Left renal cortex interstitium (tissue), 4 donors: ENCODE measurements at places on chromosomes 16 and 17.

DNA sequence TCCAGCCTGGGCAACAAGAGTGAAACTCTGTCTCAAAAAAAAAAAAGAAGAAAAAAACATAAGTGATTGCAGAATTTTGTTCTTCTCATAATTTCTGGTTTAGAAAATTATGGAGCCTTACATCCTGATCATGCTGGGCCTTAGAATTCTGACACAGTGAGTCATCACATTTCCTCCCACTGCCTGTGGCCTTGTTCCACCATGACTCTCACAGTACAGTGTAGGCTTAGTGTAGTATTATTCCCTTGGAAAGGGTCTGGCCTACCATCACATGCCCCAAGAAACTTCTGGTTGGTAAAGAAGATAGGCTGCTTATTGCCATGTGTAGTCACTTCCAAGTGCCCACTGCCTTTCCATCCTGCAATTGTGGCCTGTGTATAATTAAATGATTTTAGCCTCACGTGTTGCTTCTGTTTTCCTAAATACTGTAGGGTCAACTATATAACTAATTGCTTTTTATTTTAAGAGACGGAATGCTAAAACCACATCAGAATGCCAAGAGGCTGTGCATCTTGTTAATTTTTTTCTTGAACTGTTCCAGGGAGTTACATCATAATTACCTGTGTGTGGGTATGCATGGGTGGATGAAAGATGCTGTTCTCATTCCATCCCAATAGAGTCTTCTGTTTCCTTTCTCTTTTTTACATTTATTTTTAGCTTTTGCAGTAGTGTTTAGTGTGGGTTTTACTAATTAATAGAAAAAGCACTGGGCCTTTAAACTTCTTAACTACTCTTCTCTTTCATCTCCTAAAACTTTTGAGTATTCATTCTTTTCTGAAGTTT, 25.9 kb downstream of the OGFOD1 start:
- DNase-seq: no peak

GRCh38 chr16:12315330-12316136, 339.0 kb downstream of the SNX29 start:
- no peak for DNase-seq

DNA sequence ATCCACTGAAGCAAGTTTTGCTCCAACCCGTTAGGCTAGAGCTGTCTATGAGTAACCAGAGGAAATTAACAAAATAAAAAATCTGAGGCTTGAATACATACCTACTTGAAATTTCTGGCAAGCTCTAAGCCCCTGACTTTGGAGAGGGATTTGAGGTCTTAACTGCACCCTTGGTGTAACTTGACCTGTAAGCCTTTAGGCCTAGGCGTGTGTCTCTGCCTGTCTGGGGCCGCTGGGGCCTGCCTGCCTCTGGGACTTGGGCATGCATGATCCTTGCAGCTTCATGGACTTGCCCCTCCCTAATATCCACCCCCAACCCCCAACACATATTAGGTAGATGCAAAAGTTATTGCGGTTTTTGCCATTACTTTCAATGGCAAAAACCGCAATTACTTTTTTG, 3.7 kb upstream of the CDC42EP4 start:
- no peak for DNase-seq

DNA sequence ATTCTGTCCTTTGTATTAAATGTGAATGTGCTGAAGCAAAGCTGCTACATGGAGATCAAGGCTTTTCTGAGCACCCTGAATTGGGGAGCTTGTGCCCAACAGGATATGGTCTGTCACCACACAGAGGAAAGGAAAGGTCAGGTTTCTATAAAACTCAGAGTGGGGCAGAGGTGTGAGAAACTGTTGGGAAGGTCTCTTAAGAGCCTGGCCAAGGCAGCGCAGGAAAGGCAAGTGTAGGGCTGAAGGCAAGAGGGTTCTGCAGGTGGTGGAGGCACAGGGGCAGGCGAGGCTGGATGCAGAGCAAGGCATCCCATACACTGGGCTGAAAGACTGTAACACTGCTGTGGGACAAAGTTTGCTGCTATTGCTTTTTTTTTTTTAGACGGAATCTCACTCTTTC, 8.1 kb downstream of the COX6A2 start:
- no peak for DNase-seq

DNA sequence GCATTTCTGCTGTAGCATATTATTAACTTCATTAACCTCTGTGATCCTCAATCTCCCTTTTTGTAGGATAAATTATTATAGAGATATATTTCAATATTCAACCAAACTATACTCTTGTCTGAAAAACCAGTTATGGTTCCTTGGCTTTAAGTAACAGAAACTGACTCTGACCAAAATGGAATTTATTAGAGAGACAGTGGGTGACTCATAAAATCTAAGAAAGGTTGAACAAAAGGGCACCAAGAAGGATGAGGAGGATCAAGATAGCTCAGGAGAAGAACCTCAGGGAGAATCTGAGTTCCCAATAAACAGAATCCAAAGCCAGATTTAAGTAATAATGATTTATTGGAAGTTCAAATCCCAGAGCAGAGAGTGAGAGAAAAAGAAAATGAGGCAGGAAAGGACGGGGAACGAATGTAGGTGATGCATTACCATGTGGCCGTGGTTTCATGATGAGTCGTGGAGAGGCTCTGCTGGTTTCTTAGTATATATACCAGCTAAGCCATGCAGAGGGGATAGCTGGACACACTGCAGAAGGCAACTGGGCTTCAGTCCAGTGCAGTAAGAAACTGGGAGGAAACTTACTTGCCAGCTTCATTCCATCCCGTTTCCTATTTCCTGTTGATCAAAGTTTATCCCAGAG, 151.5 kb upstream of the GOT2 start:
- no peak for DNase-seq

GRCh38 chr16:89134269-89134668, 37.3 kb upstream of the CDH15 start:
- DNase-seq: no peak

DNA sequence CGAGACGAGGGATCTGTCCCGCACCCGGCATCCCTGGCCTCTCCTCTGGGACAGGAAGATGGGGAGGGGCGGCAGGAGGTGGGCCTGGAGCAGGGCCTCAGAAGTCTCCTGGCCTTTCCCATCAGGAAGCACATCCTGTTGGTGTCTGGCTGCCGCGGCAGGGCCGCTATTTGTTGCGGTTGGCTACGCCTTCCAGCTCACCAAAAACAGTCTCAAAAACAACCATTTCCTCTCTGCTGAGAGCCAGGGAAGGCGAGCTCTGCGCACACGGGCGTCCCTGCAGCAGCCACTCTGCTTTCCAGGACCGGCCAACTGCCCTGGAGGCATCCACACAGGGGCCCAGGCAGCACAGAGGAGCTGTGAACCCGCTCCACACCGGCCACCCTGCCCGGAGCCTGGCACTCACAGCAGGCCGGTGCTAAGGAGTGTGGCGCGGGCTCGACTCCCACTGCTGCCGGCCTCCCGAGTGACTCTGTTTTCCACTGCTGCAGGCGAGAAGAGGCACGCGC, at the start of gene TMEM204:
Gene TMEM204 (plus strand): TSS at position 224 of the 509 bp plus-strand sequence. CDS start 610 bp downstream, outside the sequence.
- no peak for DNase-seq

GRCh38 chr17:31492880-31493655, 101.6 kb downstream of the RAB11FIP4 start:
- DNase-seq: no peak

GRCh38 chr16:1119766-1120576, 23.9 kb upstream of the C1QTNF8 start:
- DNase-seq: no peak

- DNase-seq: peak; percentile 7
Observed at GRCh38 chr16:60882816-60883215, 1153.4 kb downstream of the CDH8 start.

DNA sequence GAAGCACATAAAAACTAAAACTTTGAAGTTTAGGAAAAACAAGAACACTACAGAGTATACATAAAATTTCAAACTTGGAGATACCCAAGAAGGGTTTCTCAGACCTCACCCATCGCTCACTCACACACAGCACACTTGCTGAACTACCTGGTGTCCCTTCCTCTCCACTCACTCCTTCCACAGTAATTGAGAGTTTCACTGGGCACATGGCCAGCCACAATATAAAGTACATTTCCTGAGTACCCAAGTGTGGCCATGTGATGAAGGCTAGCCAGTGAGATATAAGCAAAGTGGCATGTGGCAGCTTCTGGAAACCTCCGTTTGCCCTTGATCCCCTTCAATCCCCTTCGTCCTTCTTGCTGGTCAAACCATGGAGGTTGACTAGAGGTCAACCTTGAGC, 11.9 kb downstream of the TOX3 start:
- DNase-seq: no peak

- no peak for DNase-seq
Observed at GRCh38 chr16:5428932-5429331, 331.3 kb upstream of the EEF2KMT start.

DNA sequence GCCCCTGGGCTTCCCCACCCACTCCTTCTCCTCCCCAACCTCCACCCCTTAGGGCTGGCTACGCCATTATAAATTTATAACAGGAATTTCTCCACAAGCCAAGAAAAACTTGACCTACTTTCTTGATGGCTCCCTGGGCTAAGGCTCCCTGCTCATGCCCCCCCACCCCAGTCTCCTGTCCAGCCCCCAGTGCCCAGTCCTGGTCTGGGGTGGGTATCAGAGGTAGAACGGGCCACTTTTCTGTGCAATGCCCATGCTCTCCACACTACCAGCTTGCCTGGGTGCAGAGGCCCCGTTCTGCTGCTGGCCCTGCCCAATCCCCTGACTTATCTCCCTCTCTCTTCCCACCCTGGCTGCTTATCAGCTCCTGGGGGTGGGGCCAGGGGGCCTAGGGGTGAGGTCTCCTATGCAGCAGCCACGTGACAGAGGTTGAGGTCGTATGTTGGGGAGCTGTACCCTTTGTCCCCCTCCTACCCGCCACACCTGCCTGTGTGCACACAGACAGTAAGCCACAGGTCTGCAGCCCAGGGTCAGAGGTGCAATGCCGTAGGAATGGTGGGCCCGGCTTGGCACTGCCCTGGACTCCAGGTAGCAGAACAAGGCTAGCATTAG, 10.1 kb downstream of the THRA start:
- no peak for DNase-seq

DNA sequence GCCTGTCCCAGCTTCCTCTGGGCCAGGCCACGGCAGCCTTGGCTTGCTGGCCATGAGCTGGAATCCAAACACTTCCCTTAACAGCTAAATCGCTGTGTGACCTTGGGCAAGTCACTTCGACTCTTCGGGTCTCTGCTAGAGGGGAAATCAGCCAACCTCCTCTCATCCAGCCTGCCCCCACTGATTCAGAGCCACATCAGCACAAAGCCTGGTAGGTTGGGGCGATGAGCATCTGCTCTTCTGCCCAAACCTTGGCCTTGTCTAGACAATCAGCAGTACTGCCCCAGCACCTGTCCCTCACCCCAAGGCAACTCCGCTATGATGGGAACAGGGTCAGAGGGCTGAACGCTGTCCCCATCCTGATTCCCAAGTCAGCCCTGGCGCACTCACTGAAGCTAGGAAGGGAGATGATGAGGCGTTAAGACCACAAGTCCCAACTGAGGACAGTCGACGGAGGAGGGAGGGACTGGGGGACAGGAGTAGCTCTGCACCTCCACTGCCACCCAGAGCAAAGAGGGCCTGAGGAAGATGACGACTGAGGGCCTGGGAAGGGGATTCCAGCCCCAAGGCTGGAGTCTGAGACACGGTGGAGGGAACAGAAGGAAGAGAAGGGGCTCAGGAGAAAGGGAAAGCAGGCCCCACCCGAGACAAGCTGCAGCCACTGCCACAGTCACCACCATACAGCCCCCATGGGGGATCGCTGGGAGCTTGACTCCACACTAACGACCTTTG, 1.3 kb downstream of the CLUH start:
- DNase-seq: no peak

GRCh38 chr17:35433075-35433894, 985 bp upstream of the SLFN12 start:
- peak; percentile 39 for DNase-seq

- DNase-seq: peak; percentile 21
Observed at GRCh38 chr16:56988948-56989945, at the start of gene NLRC5. NLRC5 (plus strand) TSS chr16:56989557; CDS start chr16:57020713, 31,156 bp downstream.

GRCh38 chr17:70825321-70826125, 656.2 kb downstream of the KCNJ2 start:
- DNase-seq: no peak

DNA sequence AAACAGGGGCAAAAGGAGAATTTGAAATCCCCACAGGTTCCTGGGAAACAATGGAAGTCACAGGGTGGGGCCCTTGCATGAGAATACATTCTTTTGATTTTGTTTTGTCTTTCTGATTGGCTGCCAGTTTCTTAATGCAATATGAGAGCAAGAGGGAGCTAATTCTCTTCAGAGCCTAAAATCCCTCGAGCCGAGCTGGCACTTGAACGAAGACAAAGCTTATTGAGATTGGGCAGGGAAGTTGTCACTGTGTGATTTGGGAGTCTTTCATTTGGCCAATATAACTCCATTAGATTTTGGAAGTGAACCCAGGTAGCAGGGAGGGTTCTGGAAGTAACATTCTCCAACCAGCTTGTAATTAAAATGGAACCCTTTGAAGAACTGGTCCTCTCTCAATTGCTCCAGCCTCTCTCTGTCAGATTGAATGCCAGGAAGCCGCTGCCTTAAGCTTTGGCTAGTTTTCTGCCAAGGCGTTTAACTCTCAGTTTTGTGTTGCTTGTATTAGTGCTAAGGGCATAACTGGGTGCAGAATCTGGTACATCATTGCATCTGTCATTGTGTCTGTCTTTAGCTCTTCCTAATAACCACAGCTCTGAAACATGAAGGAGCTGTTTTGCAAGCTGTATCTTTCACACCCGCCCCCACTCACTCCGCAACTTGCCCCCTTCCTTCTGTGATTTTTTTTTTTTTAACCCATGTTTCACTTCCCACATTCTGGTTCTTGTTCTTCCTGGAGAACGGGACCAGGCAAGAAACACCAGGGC, 272.0 kb downstream of the MAF start:
- DNase-seq: no peak

- DNase-seq: no peak
Observed at GRCh38 chr17:42553161-42553818, 567 bp downstream of the HSD17B1 start.

GRCh38 chr16:81696961-81697615, 82.0 kb upstream of the PLCG2 start:
- DNase-seq: no peak

GRCh38 chr16:50274326-50275097, 8.2 kb downstream of the ADCY7 start:
- DNase-seq: no peak

GRCh38 chr16:56758930-56759329, 29.0 kb downstream of the NUP93 start:
- no peak for DNase-seq

GRCh38 chr16:10465821-10466220, 80.0 kb downstream of the ATF7IP2 start:
- DNase-seq: no peak

GRCh38 chr17:17565471-17566339, 25.8 kb downstream of the PEMT start:
- no peak for DNase-seq

DNA sequence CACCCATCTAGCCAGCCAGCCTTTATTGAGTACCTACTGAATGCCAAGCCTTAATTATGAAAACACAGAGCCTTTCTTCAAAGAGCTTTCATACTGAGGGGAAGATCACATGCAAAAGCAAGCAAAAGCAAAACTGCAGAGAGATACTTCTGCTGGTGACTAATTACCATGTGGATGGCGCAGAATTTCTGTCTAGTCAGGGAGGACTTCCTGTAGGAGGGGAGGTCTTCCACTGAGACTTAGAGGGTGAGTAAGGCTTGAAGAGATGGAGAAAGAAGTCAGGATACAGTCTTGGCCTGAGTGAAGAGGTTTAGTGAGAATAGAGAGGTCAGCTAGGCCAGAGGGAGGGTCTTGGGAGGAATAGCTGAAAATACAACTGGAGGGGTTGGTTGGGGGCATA, 53.9 kb upstream of the CCL2 start:
- DNase-seq: no peak
